Coronary artery (tissue), 2 donors: ENCODE measurements at places on chromosomes 16 and 17.

- no peak for DNase-seq
These were observed 591 bp downstream of the YPEL3 start for GRCh38 chr16:30095166-30096078.

GRCh38 chr17:81309859-81310839, 15.0 kb upstream of the SLC38A10 start:
- no peak for DNase-seq

DNA sequence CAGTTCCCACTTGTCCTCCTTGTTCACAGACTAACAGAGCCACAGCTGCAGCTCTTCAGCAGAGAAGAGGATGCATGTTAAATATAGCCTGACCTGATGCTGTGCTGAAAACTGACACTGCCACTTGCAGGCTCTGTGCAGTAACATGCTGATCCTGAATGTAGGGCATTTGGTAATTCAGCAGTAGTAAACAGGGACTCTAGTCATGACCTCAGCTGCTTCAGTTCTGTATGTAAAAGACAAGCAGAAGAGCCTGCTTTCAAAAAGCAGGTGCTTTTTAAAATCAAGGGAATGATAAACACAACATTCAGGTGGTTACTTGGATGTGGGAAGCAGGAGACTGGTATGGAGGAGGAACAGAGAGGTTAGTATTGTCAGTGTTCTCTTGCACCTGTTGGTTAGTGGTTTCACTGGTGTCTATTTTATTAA, 33.8 kb downstream of the ESRP2 start:
- no peak for DNase-seq

GRCh38 chr17:35726953-35727460, 4.4 kb upstream of the RASL10B start:
- DNase-seq: no peak

GRCh38 chr16:74698222-74698621, 2.4 kb downstream of the MLKL start:
- no peak for DNase-seq

DNA sequence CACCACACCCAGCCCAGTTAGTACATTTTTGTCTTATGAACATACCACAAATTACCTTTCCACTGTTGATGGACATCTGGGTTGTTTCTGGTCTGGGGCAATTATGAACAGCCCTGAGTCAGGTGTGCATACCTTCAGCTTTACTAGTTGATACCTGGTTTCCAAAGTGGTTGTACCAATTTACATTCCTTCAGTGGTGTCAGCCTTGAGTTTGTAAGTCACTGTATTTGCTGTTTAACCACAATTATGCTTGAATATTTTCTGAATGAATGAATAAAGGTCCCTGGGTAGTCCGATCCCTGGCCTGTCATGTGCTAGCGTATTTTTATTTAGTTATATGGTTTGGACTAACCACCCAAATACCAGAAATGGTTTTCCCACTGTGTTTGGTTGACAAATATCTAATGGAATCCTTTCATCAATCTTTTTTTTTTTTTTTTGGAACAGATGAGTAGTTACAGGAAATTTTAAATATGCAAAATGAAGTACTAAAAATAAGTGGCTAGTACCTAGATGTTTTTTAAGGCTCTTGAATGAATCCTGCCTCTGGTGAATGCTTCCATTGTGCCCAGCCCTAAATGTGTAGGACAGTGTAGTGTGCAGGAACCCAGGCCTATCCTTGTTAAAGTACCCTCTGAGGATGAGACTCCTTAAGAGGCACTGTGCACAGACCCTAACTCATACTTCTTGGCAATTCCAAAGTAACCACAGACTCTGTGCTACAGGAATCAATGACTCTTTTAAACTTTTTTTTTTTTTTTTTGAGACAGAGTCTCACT, 3.7 kb downstream of the DUSP14 start:
- no peak for DNase-seq

DNA sequence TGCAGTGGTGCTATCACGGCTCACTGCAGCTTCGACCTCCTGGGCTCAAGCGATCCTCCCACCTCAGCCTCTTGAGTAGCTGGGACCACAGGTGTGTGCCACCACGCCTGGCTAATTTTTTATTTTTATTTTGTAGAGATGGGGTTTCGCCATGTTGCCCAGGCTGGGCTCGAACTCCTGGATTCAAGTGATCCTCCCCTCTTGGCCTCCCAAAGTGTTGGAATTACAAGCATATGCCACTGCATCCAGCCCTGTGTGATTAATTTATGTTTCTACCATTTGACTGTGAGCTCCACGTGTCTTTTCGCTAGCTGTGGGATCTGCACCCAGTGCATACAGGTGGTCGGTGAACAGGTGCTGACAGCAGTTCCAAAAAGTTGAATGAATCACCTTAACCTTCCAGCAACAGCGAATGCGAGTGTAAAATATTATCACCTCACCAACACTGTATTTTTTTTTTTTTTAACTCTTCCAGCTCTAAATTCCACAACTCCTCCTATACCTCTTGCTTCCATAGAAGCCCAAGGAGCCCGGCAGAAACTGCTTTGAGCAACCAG, 484 bp upstream of the NUDT7 start:
- no peak for DNase-seq

- no peak for DNase-seq
These were observed 14.5 kb downstream of the TUBG1 start for GRCh38 chr17:42623732-42624596.

GRCh38 chr17:55452139-55452790, 30.6 kb upstream of the MMD start:
- DNase-seq: no peak

DNA sequence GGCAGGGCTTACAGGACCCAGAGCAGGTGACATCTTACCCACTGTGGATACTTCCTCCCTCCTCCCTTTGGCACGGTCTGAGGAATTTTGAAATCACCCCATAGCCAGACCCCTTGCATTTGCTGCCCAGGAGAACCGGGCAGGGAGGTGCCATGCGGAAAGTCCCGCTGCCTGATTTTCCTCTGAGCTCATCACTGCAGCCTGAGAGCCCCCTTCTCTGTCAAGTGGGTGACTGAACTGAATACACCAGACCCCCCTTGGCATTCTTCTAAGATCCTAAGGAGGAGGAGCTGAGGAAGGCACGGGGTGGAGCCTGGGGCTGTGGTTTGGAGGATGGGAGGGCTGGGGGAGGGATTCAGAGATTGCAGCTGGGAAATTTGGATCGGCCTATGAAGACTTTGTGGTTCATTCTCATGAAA, 173.4 kb downstream of the RAB11FIP4 start:
- no peak for DNase-seq

DNA sequence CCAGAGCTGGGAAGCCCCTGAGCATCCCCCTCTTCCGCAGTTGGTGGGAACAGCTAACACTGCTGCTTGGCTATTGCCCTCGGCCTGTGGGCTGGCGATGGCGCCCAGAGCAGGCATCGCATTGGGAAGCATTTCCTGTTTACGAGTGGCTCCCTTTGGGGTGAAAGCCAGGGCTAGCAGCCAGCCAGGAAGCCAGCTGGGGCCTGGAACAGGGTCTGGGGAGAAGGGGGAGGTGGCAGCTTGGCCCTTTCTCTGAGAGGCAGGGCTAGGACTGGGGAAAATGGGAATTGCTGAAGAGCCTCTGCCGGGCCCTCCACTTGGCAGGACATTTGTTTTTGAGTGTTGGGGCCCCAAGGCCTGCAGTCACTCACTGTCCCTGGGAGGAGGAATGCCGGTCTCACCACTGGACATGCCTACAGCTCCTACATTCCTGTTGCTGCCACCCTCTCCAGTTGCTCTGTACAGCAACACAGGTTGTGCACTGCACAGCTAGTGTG, 2.4 kb upstream of the MTSS2 start:
- no peak for DNase-seq

DNA sequence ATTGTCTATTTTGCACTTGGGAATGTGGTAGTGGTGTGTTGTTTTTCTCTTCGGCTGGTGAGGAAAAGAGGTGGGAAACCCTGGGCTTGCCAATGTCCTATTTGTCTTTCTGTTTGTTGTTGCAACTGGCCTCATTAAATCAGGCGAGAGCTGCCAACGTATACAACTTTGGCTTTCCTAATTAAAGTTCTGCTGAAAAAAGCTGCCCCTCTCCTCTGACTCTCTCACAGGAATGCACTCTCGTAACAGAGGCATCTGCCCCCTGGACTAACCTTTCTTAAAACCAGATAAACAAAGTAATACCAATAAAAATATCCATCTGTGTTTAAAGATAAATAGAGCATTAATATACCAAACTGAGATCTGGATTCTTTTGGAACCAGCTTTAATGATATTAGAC, 7.8 kb downstream of the CDRT15 start:
- no peak for DNase-seq

GRCh38 chr17:48542114-48542656, 2.7 kb downstream of the HOXB2 start:
- no peak for DNase-seq

DNA sequence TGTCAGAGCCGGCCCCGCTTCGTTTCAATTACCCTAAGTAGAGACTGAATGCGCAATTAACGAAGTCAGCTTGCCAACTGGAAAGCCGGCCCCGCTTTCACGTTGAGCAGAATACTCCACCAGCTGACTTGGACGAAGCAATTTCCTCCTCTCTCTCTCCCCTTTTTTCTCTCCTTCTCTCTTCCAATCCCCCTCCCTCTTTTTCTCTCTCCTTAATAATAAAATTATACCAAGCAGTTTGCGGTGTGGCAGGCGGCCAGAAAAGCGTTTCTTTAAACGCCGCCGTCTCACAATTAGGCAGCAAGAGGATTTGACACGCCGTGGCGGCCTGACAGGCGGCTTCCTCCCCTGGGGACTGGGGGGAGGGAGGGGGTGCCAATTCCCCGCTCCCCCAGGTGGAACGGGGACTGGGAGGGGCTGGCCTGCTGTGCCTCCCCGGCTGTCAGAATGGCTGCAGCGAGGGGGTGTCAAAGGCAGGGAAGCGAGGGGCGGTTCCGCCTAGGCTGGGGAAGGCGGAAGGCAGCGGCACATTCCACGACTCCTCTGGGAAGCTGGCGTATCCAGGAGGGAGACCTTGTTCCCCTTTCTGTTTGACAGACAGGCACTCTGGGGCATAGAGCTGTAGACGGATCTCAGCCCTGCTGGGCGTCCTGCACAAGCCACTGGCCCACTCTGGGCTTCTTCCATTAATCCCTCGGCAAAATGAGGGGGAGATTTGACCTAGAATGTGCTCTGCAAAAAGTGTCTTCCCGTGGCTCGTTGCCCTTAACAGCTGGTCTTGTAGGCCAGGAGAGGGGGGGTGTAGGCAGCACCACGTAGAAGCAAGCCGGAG, 52.7 kb downstream of the SREBF1 start:
- DNase-seq: no peak

- DNase-seq: no peak
These were observed 114.0 kb downstream of the CMIP start for GRCh38 chr16:81558444-81559175.

GRCh38 chr17:57987581-57988300, at the start of gene VEZF1:
Gene VEZF1 (minus strand): TSS chr17:57988254. CDS start chr17:57988111, 143 bp downstream.
- DNase-seq: peak; percentile 88

DNA sequence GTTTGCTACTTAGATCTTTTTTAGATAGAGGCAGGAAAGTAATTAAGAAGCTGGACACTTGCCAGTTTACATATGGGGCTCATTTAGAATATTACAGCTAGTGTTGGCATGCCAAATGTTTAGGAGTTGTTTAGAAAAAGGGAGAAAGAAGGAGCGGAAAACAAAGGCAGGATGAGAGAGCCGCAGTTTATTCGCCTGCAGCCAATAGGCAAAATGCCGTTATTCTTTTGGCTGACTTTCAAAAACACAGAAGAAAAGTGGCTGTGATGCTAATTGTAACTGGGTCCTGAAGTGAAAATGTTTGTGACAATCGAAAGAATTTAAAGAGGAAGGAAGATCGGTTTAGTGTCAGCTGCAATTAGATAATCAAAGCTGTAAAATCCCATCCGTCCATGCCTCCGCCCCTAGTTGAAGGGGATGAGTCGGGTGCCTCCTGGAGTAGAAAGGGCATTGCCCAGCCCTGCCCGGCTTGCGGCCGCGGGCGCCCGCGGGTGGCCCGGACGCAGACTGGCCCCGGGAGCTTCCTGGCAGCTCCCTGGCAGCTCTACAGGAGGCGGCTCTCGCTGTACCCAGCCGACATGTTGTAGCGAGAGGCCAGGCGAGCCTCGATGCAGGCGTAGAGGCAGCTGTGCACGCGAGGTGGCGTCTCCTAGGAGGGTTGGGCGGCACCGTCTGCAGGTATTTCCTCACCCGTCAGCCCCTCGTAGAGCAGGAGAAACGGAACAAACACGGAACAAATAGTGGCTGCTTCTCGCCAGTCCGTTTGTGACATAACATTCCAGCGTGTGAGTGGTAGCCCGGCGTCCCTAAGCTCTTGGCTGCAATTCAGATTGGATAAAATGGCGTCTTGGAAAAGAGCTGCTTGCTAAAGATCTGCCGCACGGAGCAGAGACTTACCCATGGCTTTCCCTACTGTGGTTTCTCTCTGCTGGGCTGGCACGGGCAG, 82.2 kb downstream of the TNRC6C start:
- DNase-seq: peak; percentile 84

DNA sequence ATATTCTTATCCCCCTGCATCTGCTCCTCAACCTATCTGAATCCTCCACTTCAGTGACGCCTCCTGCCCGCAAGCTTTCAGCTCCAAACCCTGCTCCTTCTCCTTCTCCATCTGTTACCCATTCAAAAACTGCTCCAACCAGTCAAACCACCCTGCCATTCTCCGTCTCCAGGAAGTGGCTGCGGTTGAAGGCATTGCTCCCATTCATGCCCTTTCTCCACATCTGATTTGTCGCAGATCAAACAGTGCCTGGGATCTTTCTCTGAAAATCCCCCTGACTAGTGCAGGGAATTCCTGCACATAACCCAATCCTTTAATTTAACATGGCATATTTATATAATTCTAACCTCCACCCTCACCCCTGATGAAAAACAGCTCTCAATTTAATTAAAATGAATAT, 56.3 kb downstream of the SLFN5 start:
- no peak for DNase-seq

- no peak for DNase-seq
These were observed 29.3 kb downstream of the STH start for GRCh38 chr17:46028374-46028773.

DNA sequence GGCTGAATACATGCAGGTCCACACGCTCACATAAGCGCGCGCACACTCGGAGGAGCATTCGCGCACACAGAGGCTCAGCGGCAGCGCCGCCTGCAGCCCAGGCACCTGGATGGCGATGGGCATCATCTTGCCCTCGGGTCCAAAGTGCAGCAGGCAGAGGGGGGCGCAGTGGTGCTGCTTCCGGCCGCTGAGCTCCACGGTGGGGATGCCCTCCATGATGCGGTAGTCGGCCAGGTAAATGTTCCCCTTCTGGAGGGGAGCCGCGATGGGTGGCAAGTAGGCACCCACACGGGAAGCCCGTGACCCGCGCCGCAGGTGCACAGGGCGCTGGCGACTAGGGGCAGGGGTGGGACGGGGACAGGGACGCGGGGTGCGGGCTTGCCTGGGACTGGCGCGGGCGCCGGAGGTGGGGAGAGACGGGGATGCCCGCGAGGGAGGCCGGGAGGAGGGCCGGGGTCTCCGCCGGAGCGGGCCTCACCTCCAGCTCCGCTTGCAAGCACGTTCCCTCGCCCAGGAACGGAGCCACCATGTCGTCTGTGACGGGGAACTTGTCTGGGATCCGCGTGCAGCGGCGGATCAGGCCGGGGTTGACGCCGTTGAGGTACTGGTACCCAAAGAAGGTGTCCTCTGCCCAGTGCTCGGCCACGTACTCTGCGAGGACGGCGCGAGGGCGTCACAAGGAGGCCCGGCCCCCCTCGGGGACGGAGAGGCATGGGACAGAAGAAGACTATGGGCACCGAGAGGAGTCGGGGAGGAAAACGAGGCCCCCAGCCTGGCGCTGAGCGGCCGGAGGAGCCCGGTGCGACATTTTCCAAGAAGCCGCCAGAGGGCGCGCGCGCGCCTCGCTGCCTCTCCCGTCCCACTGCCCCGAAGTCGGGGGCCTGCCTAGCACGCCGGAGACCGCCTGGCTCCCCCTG, 8.0 kb downstream of the ALOX12B start:
- DNase-seq: peak; percentile 82

GRCh38 chr17:8226536-8227237, 16.3 kb upstream of the AURKB start:
- DNase-seq: peak; percentile 88

- no peak for DNase-seq
These were observed 75.7 kb upstream of the CACNG3 start for GRCh38 chr16:24180451-24180850.
